Cortex of kidney (tissue), 1 donor: ENCODE measurements at places on chromosomes 3 and 15.

DNA sequence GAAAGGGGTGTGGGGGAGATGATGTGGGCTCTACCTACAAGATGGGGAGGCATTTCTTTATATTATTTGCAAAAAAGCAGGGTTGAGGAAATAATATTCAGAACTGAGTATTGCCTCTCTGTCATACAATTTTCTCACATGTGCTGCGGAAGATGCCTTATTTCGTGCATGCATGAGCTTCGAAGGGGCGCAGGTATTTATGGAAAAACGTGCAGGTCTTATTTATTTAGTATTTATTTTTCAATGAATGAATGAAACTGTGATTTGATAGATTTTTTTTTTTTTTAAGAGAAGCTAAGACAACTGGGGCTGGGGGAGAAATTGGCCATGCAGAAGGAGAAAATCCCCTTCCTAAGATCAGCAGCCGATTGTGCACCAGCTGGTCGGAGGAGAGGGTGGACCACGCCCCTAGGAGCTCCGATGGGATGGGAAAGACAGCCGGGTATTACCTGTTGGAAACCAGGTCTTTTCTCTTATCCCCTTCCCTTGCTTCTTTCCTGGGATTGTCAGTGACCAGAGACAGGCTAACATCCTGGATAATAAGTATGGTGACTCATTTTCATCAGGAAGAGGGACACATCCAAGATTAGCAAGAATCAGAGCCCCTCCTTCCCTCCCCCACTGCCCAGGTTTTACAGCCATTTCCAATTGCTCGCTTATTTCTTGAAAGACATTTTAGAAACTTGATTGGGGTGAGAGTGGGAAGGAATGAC lies 875 bp downstream of the GAP43 start:
- no peak for DNase-seq

DNA sequence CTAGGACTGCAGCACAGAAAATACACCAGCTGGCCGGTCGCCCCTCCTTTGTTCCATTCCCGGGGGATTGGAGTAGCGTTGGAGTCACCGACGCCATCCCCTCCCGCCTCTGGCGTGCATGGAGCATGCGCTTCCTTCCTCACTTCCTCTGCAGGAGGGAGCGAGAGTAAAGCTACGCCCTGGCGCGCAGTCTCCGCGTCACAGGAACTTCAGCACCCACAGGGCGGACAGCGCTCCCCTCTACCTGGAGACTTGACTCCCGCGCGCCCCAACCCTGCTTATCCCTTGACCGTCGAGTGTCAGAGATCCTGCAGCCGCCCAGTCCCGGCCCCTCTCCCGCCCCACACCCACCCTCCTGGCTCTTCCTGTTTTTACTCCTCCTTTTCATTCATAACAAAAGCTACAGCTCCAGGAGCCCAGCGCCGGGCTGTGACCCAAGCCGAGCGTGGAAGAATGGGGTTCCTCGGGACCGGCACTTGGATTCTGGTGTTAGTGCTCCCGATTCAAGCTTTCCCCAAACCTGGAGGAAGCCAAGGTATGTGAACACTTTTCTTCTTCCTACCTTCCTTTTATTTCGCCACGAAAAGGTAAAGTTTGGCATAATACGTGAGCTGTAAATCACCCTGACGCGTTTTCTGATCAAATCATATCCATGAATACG lies at the start of gene SCG3:
TSS of gene SCG3 (plus strand) at position 201 of the 661 bp plus-strand sequence. CDS start at position 454, 253 bp downstream.
- no peak for DNase-seq

DNA sequence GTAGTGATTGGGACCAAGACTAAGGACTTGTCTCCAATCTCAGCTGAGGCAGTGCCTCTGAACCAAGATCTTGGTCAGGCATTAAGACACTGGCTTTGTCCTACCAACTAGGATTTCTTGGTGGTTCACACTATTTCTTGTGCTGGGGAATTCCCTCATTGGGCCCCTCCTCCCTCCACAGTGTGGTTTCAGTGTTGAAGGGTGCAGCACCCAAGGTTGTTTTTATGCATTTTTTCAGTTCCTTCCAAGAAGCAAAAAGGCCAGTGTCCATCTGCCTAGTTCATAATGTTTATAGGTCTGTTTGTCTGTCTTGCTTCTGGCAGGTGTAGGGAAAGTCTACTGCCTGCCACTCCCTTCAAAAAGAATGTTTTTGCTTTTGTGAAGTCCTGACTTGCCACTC lies 10.6 kb upstream of the ITPKA start:
- no peak for DNase-seq

GRCh38 chr15:70241561-70242320 lies 144.0 kb upstream of the TLE3 start:
- DNase-seq: no peak

DNA sequence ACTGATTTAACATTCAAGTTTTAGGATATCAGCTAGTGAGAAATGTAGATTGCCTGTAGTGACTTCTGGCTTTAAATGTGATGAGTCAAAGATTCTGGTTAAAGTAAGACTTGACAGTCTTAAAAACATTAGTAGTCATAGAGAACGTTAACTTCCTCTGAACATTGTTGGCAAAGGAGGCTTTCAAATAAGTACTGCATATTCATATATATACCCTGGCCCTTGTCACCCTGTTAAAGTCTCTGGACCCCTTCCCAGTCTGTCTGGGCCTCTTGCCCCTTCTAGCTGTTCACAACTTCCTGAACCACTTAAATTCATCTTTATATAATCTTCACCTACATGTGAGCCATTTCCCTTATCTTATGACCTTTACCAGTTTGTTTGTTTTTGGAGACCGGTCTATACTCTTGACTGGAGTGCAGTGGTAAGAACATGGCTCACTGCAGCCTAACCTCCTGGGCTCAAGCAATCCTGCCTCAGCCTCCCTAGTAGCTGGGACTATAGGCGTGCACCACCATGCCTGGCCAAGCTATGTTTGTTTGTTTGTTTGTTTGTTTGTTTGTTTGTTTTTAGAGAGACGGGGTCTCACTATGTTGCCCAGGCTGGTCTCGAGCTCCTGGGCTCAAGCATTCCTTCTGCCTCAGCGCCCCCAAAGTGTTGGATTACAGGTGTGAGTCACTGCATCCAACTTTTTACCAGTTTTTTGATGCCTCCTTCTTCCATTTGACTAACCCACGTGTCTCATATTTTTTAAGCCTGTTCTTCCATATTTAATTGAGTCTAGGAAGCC lies 64.4 kb upstream of the CRTC3 start:
- no peak for DNase-seq

DNA sequence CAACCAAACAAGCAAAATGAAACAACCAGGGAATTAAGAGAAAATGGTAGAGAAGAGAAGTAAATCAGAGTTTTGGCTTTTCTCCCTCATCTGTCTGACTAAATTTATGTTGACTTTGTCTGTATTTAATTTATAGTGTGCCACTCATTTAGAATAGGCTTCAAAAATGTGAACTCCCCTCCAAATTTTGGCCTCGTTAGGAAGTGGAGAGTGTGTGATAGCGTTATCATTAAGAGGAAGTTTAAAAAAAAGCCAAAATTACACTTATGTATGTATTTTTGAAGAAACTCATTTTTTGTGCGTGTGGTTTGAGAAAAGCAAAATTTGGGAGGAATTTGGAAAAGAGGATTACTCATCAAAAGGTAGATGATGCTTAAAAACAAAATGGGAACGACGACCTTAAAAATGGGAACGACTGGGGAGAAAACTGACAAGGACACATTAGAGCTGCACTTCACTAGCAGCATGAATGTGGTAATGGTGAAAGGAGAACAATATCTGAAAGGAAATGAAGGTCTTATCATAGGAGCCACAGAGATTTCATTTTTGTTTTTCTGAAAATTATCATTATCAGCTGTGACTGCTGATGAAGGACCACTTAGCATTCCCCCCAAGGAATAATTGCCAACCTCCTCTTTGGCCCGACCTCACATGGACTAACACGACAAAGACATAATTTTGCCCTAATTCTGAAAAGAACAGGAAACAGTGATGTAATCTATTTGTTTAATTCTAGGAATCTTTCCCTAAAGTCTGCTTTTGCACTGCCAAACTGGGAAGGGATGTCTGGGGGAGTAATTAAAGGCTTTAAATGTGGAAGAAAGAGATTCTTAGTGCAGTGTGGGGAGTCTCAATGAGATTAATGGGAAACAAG lies 163.2 kb upstream of the P2RY1 start:
- DNase-seq: no peak

GRCh38 chr3:69052472-69052898 lies 352 bp upstream of the TMF1 start:
- DNase-seq: no peak

GRCh38 chr3:108389372-108389771 lies 93.0 kb downstream of the HHLA2 start:
- no peak for DNase-seq

DNA sequence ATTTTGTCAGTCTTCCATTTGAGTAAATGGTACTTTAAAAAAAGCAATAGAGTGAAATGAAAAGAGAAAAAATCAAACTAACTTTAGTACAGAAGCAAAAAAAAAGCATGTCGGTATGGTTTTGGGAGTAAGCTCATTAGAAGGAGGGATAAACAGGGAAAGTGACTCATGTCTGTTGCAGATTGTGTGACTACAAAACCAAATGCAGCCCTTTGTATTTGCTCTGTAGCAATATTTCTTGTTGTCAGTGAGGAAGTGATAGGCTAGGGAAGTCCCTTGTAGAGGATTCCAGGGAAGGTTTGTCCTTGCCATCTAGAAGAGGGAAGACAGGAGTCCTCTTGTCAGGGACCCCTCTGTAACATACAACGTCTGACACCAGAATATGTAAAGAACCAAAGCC lies 150.5 kb upstream of the POU1F1 start:
- DNase-seq: no peak

GRCh38 chr15:84949043-84949442 lies 32.6 kb upstream of the PDE8A start:
- no peak for DNase-seq

DNA sequence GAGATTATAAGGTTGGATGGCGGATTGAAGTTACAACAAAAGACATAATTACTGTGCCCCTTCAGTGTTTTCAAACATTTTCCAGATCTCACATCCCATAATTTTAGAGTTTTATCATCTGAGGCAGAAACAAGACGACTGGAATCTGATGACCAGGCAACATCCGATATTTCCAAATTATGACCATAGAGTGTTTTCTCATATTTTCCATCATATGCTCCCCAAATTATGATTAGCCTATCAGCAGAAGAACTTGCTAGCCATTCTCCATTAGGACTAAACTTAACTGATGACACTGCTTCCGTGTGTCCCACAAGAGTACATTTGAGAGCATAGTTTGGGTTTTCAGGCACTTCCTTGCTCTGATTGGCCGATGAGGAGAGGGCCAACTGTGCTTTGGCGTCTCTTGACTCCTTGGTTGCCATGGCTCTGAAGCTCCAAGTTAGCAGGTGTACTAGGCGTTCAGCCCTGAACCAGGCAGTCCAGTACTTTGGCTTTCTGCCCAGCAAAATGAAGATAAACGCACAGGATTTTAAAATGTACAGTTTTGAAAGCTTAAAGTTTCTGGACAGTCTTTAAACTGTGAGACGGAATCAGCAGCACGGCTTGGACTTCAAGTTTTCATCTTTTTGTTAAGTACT lies 638 bp downstream of the WDR5B start:
- no peak for DNase-seq

DNA sequence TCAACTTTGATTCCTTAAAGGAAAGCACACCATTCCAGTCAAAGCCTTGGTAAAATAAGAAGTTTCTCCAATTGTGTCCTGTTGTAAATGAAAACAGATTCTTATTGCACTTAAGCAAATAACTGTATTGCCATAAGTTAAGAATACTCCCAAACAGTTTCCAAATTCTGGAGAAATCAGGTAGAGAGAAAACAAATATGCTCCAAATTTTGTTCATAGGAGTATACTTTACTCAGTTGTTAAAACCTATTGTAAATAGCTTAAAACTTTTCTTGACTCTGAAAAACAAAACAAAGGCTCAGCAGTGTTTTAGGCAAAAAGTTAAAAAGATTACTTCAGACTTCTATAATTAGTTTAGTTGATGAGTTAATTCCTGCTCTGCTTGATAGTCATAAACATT lies 42.4 kb downstream of the LNP1 start:
- no peak for DNase-seq

DNA sequence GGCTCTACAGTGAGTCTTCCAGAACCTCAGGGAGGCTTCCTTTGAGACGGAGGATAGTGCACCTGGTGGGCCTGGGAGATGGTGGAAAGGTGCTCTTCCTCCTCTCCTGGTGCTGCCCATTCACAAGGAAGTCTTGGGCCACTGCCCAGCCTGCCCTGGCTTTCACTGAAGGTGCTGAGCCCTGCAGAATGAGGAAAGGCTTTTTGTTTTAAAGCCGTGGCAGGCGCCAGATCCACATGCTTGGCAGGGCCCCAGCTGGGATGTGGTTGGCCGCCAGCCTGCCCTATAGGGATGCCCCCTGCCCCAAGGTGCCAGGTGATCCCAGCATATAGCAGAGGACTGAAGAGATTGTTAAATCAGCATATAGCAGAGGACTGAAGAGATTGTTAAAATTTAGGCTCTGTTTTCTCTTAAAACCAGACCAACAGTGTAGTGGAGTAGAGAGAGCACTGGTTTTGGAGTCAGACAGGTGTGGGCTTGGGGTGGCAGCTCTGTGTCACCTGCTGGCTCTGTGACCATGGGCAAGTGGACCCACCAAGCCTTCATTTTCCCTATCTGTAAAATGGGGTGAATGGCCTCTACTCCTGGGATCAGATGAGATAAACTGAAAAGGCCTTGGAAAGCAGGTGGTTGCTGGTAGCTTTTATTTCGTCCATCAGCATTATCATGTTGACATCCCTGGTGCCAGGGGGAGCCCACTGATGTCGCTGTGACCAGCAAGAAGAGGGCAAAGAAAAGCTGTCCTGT lies 53.3 kb downstream of the SLC6A6 start:
- no peak for DNase-seq

DNA sequence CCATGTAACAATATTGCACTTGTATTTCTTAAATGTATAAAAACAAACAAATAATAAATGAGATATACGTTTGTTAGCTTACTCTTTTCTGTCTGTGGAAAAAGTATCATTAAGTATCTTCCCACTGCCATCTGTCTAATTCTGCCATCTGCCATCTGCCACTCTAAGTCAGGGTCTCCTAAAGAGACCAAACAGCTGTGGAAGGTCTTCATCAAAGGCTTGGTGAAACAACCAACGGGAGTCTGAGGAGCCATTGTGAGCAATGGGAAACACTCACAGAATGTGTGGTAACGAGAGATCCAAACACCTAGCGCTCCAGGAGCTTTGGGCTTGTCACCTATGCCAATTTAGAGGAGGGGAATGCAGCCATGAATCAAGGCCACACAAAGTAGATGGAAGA lies 28.7 kb upstream of the PFN2 start:
- DNase-seq: no peak

- DNase-seq: no peak
Measured at GRCh38 chr3:58624550-58624949, 42.0 kb downstream of the FAM3D start.

GRCh38 chr15:91882858-91883586 lies 29.5 kb downstream of the SLCO3A1 start:
- DNase-seq: no peak

DNA sequence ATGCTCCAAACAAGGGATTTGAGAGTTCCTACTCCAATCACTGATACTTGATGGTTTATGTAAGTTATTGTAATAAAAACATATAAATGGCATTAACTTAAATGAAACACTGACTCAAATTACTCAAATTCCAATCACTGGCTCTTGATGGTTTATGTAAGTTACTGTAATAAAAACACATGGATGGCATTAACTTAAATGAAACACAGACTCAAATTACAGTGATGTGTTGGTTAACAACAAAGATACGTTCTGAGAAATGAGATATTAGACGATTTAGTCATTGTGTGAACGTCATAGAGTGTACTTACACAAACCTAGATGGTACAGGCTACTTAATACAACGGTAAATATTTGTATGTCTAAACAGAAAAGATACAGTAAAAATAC lies 6.6 kb downstream of the MOBP start:
- DNase-seq: no peak

- no peak for DNase-seq
Measured at GRCh38 chr3:139450159-139450558, 26.2 kb downstream of the RBP2 start.
